SJSA1 (cell line): ENCODE measurements at places on chromosomes 2 and 18. TPM values are rescaled to one million over a fixed set of nuclear protein-coding genes. Genes with fewer than 3 reads are reported as not detected.

The THSD7B gene
- total RNA-seq = 0.16 TPM in 1 of 2 replicates, not detected in the other

The SERPINB13 gene
- not detected in 2 replicates for total RNA-seq

The DAW1 gene
- total RNA-seq = 0.16 TPM in 2 replicates

The CPO gene
- not detected in 2 replicates for total RNA-seq

The FEV gene
- total RNA-seq = not detected in 2 replicates

The DHRS9 gene
- total RNA-seq = 0.11 and 0.19 TPM in 2 replicates

The TMEM178A gene
- 0.13 and 0.41 TPM in 2 replicates for total RNA-seq

The MGAT4A gene
- not detected in 2 replicates for total RNA-seq

The TXNDC9 gene
- 107 and 117 TPM in 2 replicates for total RNA-seq

The ZBTB14 gene
- 17.3 and 22.5 TPM in 2 replicates for total RNA-seq

The DSG2 gene
- total RNA-seq = 48.2 and 65.5 TPM in 2 replicates

The LIMS1 gene
- 106 and 169 TPM in 2 replicates for total RNA-seq

The CNTNAP5 gene
- total RNA-seq = not detected in 2 replicates

The AQP12A gene
- total RNA-seq = not detected in 2 replicates

The OSR1 gene
- total RNA-seq = 1.9 and 2.2 TPM in 2 replicates

The CD8A gene
- not detected in 2 replicates for total RNA-seq

The UCN gene
- 0.21 and 6.8 TPM in 2 replicates for total RNA-seq

The ZBTB7C gene
- 0.44 and 0.50 TPM in 2 replicates for total RNA-seq

The FLACC1 gene
- total RNA-seq = 0.58 and 0.75 TPM in 2 replicates

The OXER1 gene
- not detected in 2 replicates for total RNA-seq

The CFLAR gene
- total RNA-seq = 70.4 and 79.7 TPM in 2 replicates

The GREB1L gene
- total RNA-seq = 0.81 and 1.2 TPM in 2 replicates

The MOGAT1 gene
- not detected in 2 replicates for total RNA-seq

The MDH1B gene
- total RNA-seq = 0.42 and 1.8 TPM in 2 replicates

The SERPINB7 gene
- total RNA-seq = 5.8 and 8.5 TPM in 2 replicates

The ALPG gene
- 0.03 TPM in 1 of 2 replicates, not detected in the other for total RNA-seq

The EIF2AK2 gene
- 14.0 and 29.4 TPM in 2 replicates for total RNA-seq

The LOXHD1 gene
- not detected in 2 replicates for total RNA-seq

The RTKN gene
- 5.6 and 8.7 TPM in 2 replicates for total RNA-seq

The ZNF396 gene
- 0.69 and 0.79 TPM in 2 replicates for total RNA-seq

The TMEM87B gene
- total RNA-seq = 32.5 and 53.0 TPM in 2 replicates

The IL37 gene
- total RNA-seq = not detected in 2 replicates

The DTNA gene
- total RNA-seq = 1.6 and 5.8 TPM in 2 replicates

The HAAO gene
- total RNA-seq = not detected in 2 replicates

The IL36G gene
- not detected in 2 replicates for total RNA-seq

The AKAIN1 gene
- not detected in 2 replicates for total RNA-seq

The EFR3B gene
- 0.39 and 0.63 TPM in 2 replicates for total RNA-seq

The GKN2 gene
- total RNA-seq = not detected in 2 replicates

The PJVK gene
- total RNA-seq = 0.03 and 0.08 TPM in 2 replicates

The NFATC1 gene
- total RNA-seq = 2.2 and 3.4 TPM in 2 replicates

The SLC8A1 gene
- total RNA-seq = 17.6 and 20.1 TPM in 2 replicates

The ZNF512 gene
- 35.2 and 52.8 TPM in 2 replicates for total RNA-seq

The DNAH7 gene
- under 0.01 TPM in 1 of 2 replicates, not detected in the other for total RNA-seq

The LRRTM1 gene
- total RNA-seq = not detected in 2 replicates

The PAX3 gene
- total RNA-seq = 0.03 TPM in 1 of 2 replicates, not detected in the other

The ESPNL gene
- 3.5 and 6.9 TPM in 2 replicates for total RNA-seq

The CFAP65 gene
- total RNA-seq = not detected in 2 replicates

The DNAJC5G gene
- not detected in 2 replicates for total RNA-seq

The KHK gene
- 0.11 and 0.31 TPM in 2 replicates for total RNA-seq

The NEU2 gene
- total RNA-seq = not detected in 2 replicates

The C18orf32 gene
- 49.3 and 58.4 TPM in 2 replicates for total RNA-seq

The NEURL3 gene
- total RNA-seq = not detected in 2 replicates
